ENCODE measurements at places on chromosomes 3 and 15. TPM values are rescaled to one million over a fixed set of nuclear protein-coding genes. Genes with fewer than 3 reads are reported as not detected.

CEP97 gene
- total RNA-seq, result 10.1 TPM

SMCO1 gene
- not detected for total RNA-seq

GOLGA6D gene
- under 0.01 TPM for total RNA-seq

CAMKV gene
- not detected for total RNA-seq

FAM3D gene
- not detected for total RNA-seq

All from bronchial smooth muscle cell (primary cell).